ENCODE measurements at places on chromosomes 2 and 18.
A peak's percentile ranks its signal among the peaks of the same experiment; 100 is the strongest.

DNA sequence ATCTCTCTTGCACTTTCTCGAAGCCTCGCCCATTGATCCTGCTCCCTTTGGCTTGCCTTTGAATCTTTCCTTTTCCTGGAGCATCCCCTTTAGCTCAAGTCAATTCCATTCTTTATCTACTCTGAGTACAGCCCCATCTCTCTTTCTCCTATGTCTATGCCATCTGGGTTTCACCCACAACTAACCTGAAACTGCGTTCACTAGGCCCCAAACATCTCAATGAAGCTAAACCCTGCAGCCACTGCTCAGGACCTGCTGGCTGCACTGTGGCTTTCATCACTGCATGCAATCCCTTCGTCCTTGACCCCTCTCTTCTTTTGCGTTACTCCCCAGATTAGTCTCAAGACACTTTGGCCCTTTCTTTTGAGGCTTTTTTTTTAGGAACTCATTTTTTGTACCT, 81.6 kb upstream of the CYRIA start:
- no peaks in the 10 kb centered on the region for H3K4me1 ChIP-seq
- DNase-seq: no peak
- no peak overlapping the region for H3K4me3 ChIP-seq
- no peak overlapping the region for H3K27ac ChIP-seq

DNA sequence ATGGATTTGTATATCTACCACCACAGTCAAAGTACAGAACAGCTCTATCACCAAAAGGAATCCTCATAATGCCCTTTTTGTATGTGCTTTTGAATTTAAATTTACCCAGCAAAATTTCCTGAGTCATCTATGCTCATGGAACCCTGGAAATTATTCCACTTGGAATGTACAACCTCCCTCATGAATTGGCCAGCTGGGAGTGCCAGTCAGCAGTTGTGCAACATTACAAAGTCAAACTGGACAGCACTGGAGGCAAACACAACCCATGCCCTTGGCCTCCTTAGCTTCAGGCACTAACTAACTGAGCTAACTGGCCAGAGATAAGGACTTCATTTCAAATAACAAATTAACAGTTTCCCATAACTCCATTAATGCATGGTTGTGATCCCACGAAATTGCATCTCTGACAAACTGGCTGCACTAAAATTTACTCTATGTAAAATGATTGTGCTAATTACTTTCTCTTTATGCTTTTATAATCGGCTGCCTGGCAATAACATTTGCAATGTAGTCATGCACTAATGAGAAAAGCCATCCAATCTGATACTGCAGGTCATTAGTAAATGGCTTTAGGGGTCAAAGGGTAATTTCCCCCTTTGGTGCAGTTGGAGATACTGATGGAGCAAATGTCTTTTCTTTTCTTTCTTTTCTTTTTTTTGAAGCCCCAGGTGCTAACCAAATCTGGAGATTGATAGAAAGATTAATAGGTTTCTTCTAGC, 270.5 kb downstream of the ACTR3 start:
- H3K27ac ChIP-seq: peak overlapping the region; percentile 6
- H3K4me3 ChIP-seq: no peak overlapping the region
- H3K27me3 ChIP-seq: no peaks in the 10 kb centered on the region
- peak; percentile 57 for DNase-seq
- peaks cover 23% of the 10 kb centered on the region for H3K4me1 ChIP-seq
- H3K36me3 ChIP-seq: no peaks in the 10 kb centered on the region

- no peak overlapping the region for H3K4me3 ChIP-seq
- H3K27me3 ChIP-seq: no peaks in the 10 kb centered on the region
- H3K27ac ChIP-seq: no peak overlapping the region
These were observed 153.2 kb downstream of the WDR7 start for GRCh38 chr18:56804395-56804794.

GRCh38 chr2:196466581-196466980, 172.9 kb upstream of the CCDC150 start:
- no peaks in the 10 kb centered on the region for H3K36me3 ChIP-seq
- no peaks in the 10 kb centered on the region for H3K4me1 ChIP-seq
- no peak overlapping the region for H3K4me3 ChIP-seq
- no peak overlapping the region for H3K27ac ChIP-seq
- no peak for DNase-seq

GRCh38 chr2:175631245-175631623, 370.8 kb downstream of the LNPK start:
- no peaks in the 10 kb centered on the region for H3K4me1 ChIP-seq
- H3K36me3 ChIP-seq: no peaks in the 10 kb centered on the region
- no peak for DNase-seq
- H3K27me3 ChIP-seq: no peaks in the 10 kb centered on the region
- H3K4me3 ChIP-seq: no peak overlapping the region

DNA sequence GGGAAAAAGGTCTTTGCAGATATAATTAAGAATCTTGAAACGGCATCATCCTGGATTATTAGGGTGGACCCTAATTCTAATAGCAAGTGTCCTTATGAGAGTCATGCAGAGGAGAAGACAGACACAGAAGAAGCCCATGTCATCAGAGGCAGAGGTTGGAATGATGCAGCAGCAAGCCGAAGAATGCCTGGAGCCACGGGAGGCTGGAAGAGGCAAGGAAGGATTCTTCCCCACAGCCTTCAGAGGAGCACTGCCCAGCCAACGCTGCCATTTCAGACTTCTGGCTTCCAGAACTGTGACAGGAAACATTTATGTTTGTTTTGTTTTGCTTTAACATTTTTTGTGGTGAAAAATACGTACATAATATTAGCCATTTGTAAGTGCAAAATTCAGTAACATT, 72.3 kb downstream of the MCFD2 start:
- no peak for DNase-seq
- H3K36me3 ChIP-seq: no peaks in the 10 kb centered on the region
- no peaks in the 10 kb centered on the region for H3K27me3 ChIP-seq
- no peak overlapping the region for H3K4me3 ChIP-seq
- peaks cover 20% of the 10 kb centered on the region for H3K4me1 ChIP-seq

- no peak for DNase-seq
- H3K4me1 ChIP-seq: no peaks in the 10 kb centered on the region
- peak overlapping the region; percentile 36 for H3K27ac ChIP-seq
- H3K36me3 ChIP-seq: no peaks in the 10 kb centered on the region
- H3K27me3 ChIP-seq: no peaks in the 10 kb centered on the region
- no peak overlapping the region for H3K4me3 ChIP-seq
These were observed 30.4 kb downstream of the SRSF7 start for GRCh38 chr2:38720613-38721241.

GRCh38 chr2:20148923-20149702, 75.8 kb downstream of the SDC1 start:
- no peak overlapping the region for H3K27ac ChIP-seq
- H3K36me3 ChIP-seq: no peaks in the 10 kb centered on the region
- no peaks in the 10 kb centered on the region for H3K4me1 ChIP-seq
- no peak overlapping the region for H3K4me3 ChIP-seq

- no peak for DNase-seq
- no peaks in the 10 kb centered on the region for H3K36me3 ChIP-seq
- no peaks in the 10 kb centered on the region for H3K4me1 ChIP-seq
- H3K27me3 ChIP-seq: no peaks in the 10 kb centered on the region
These were observed 125.5 kb upstream of the REV1 start for GRCh38 chr2:99615247-99615771.

- DNase-seq: no peak
- no peaks in the 10 kb centered on the region for H3K4me1 ChIP-seq
- H3K27ac ChIP-seq: no peak overlapping the region
- no peaks in the 10 kb centered on the region for H3K36me3 ChIP-seq
These were observed 49.3 kb upstream of the PTPRM start for GRCh38 chr18:7517852-7518251.

DNA sequence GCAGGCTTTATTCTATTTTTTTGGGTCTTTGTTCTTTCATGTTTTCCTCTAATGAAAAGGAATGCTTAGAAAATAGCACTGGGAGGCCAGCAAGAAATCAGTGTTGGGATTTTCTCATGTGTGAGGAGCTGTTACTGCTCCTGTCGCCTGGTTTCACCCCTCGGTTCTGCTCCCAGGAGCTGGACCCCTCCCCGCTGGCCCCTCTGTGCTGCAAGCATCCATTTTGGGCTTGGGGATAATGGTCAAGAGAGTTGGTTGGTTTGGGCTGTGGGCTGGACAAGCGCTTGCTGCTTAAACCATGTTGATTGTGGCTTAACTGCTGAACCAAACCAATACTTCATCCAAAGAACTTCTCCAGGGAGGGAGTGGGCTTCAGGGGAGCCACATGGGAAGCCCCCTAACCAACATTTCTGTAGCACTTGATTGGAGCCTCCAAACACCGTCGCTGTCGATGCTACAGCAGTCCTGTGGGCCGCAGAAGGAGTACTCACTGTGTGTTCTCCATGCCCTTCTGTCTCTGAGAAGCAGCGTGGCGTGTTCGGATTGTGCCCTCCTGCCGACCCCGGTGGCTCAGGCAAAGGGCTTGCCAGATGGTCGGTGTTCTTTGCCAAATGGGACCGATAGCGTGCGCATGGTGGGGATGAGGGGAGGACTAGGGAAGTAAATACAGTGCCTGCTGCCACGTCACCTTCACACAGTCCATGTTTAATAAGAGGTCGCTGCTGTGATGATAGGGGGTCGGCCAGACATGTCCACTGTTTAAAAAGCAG, 40.0 kb downstream of the AGAP1 start:
- no peaks in the 10 kb centered on the region for H3K4me1 ChIP-seq
- H3K27me3 ChIP-seq: no peaks in the 10 kb centered on the region
- no peaks in the 10 kb centered on the region for H3K36me3 ChIP-seq
- peak; percentile 44 for DNase-seq
- no peak overlapping the region for H3K27ac ChIP-seq

GRCh38 chr2:57552885-57553284, 493.7 kb upstream of the VRK2 start:
- H3K4me1 ChIP-seq: peaks cover 4% of the 10 kb centered on the region
- H3K27ac ChIP-seq: no peak overlapping the region
- H3K36me3 ChIP-seq: no peaks in the 10 kb centered on the region
- DNase-seq: no peak

- no peak overlapping the region for H3K4me3 ChIP-seq
- DNase-seq: no peak
- no peaks in the 10 kb centered on the region for H3K27me3 ChIP-seq
- no peaks in the 10 kb centered on the region for H3K36me3 ChIP-seq
These were observed 117.6 kb downstream of the POLE4 start for GRCh38 chr2:75076088-75076487.

DNA sequence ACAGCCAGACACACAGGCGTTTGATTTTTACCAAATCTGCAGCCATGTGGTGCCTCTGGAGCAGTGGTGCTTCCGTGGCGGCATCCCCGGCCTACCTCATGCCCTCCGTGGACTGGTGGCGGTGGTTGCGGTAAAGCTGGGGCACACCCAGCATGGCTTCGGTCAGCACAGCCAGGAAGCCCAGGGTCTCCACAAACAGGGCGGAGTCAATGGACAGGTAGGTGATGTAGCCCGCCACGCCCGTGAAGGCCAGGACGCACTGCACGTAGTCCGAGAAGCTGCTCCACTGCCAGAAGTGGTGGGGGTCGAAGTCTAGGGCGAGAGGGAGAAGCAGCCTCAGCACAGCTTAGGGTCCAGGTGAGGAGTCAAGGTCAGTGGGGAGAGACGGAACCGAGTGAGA, 32.4 kb downstream of the SLC66A2 start:
- H3K4me1 ChIP-seq: no peaks in the 10 kb centered on the region
- H3K27me3 ChIP-seq: no peaks in the 10 kb centered on the region
- DNase-seq: no peak
- no peak overlapping the region for H3K27ac ChIP-seq

DNA sequence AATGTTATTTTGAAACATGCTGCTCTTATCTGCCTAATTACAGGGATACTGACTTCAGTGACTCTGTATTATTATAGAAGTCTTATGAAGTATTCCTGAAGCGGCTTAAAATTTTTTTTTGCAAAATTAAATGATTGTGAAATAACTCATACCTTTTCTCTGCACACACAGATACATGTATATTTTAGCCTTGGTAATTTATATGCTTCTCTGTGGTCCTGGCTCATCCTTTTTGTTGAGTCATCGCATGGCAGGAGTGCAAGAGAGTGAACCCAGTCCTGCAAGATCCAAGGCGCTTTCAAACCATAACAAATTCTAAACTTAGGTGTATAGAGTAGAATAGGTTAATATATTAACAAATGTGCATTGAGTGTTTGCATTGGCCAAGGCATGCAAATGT, 8.6 kb downstream of the CCNT2 start:
- no peak overlapping the region for H3K4me3 ChIP-seq
- no peak overlapping the region for H3K27ac ChIP-seq
- H3K4me1 ChIP-seq: no peaks in the 10 kb centered on the region
- no peaks in the 10 kb centered on the region for H3K27me3 ChIP-seq

GRCh38 chr2:176137906-176138305, 8.4 kb downstream of the HOXD8 start:
- H3K36me3 ChIP-seq: no peaks in the 10 kb centered on the region
- H3K4me1 ChIP-seq: no peaks in the 10 kb centered on the region
- no peak for DNase-seq
- no peak overlapping the region for H3K27ac ChIP-seq

DNA sequence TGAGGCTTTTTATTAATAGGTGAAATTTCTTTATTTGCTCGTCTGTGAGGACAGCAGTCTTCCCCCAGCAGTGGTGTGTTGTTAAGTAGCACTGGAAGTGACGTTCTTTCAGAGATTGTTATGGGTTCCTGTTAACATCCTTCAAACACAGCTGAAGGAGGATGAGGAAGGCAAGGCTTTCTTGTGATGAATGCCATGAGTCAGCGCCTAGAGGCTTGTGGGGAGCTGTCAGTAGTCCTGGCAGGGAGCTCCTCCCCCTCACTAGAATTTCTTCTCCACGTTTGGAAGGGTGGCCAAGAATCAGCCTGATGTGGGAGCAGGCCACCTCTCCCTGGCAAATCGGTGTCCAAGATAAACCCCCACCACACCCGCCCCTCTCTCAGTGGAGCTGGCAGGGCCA, 113.2 kb downstream of the ARHGEF4 start:
- no peak overlapping the region for H3K4me3 ChIP-seq
- H3K36me3 ChIP-seq: no peaks in the 10 kb centered on the region
- no peaks in the 10 kb centered on the region for H3K4me1 ChIP-seq
- H3K27ac ChIP-seq: no peak overlapping the region

- no peak overlapping the region for H3K4me3 ChIP-seq
- no peaks in the 10 kb centered on the region for H3K36me3 ChIP-seq
- DNase-seq: no peak
- H3K4me1 ChIP-seq: no peaks in the 10 kb centered on the region
- H3K27me3 ChIP-seq: no peaks in the 10 kb centered on the region
These were observed 334.7 kb upstream of the GULP1 start for GRCh38 chr2:187956906-187957534.

DNA sequence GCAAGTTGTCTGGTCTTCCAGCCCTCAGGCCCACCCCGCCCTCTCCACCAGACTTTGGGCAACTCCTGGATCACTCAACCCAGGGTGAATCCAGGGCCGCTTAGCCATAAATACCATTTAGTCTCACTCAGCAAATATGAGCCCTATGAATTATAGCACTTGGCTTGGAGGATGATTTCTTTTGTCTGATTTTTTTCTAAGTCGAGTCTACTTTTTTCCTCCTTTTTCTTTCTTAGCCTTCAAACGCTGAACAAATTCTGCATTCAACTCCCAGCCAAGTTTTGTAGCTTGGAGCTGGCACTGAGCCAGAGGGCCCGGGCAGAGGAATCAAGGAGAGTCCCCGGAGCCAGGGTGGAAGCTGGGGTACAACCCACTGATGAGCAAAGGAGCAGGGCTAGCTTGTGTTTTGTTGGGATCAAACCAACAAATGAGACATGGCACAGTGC, 48.7 kb downstream of the SERTAD2 start:
- H3K4me1 ChIP-seq: no peaks in the 10 kb centered on the region
- H3K4me3 ChIP-seq: no peak overlapping the region
- no peak overlapping the region for H3K27ac ChIP-seq
- H3K27me3 ChIP-seq: no peaks in the 10 kb centered on the region
- DNase-seq: no peak

All from right lobe of liver (tissue), 6 donors.